A549 treated with CORT108297 at 1 μM for 4 hours (cell line): ENCODE measurements at places on chromosomes 1 and 21. TPM values are rescaled to one million over a fixed set of nuclear protein-coding genes. Genes with fewer than 3 reads are reported as not detected.

The RIMS3 gene
- total RNA-seq, result 0.61 to 1.3 TPM (median 1.0 TPM) in 5 replicates

The OR2T11 gene
- not detected in 5 replicates for total RNA-seq

The AQP10 gene
- not detected in 5 replicates for total RNA-seq

The TNFRSF1B gene
- total RNA-seq, result 0.21 to 0.47 TPM (median 0.35 TPM) in 5 replicates

The ASPM gene
- total RNA-seq, result 20.6 to 24.0 TPM (median 22.6 TPM) in 5 replicates

The CD34 gene
- not detected in 5 replicates for total RNA-seq
